ENCODE measurements at places on chromosomes 3 and 15.

GRCh38 chr15:99727733-99728132, 5.5 kb downstream of the LYSMD4 start:
- no peak for DNase-seq

- DNase-seq: no peak
These were observed 40.9 kb upstream of the LDHAL6B start for GRCh38 chr15:59165726-59166125.

DNA sequence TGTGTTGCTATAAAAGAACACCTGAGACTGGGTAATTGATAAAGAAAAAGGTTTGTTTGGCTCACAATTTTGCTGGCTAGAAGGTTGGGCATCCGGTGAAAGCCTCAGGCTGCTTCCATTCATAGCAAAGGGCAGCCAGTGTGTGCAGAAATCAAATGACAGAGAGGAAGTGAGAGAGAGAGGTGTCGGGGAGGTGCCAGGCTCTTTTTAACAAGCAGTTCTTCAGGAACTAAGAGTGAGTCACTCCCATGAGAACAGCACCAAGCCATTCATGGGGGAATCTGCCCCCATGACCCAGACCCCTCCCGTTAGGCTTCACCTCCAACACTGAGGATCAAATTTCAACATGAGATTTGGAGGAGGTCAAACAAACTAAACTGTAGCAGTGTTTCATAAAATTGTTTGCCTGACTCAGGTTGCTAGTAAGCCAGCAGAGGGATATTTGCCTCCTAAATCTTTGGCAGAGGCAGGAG, 4.5 kb upstream of the PARP15 start:
- no peak for DNase-seq

GRCh38 chr15:62391641-62392262, 226.7 kb upstream of the C2CD4B start:
- peak; percentile 29 for DNase-seq

DNA sequence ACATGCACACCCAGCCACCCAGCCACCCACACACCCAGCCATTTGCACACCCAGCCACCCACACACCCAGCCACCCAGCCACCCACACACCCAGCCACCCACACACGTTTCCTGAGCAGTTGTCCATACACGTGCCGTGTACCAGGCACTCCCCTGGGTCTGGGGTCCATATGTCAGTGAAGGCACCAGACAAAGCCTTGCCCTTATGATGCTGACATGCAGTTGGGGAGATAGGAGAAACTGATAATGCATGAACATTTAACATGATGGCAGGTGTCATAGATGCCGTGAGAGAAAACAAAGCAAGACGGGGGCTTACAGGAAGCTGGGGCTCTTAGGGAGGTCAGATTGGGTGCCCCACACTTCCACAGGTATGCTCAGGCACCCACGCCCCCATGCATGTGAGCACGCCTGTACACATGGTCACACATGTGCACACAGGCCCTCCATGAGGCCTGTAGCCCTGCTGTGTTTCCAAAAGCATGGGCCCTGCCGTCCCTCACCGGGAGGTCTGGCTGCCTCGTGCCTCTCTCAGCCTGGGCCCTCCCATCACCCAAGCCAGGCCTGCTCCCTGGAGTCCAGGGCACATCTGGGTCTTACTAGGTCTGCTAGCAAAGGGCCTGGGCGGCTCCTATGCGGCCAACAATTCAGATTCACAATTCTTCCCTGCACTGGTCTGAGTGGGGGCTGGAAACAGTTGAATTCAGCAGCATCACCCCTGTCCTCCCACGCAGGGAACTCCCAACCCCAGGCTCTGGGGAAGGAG, 3.6 kb upstream of the DNAJB8 start:
- DNase-seq: no peak

GRCh38 chr3:178705925-178706324, 169.7 kb downstream of the KCNMB2 start:
- DNase-seq: no peak

DNA sequence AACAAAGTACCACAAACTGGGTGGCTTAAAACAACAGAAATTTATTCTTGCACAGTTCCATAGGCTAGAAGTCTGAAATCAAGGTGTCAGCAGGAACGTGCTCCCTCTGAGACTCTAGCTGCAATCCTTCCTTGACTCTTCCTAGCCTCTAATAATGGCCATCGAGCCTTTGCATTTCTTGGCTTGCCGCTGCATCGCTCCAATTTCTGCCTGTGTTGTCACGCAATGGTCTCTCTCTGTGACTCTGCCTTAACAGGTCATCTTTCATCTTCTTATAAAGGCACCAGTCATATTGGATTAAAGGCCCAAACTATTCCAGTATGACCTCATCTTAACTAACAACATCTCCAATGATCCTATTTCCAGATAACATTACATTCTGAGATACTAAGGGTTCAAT, 61.0 kb upstream of the FNDC3B start:
- DNase-seq: no peak

DNA sequence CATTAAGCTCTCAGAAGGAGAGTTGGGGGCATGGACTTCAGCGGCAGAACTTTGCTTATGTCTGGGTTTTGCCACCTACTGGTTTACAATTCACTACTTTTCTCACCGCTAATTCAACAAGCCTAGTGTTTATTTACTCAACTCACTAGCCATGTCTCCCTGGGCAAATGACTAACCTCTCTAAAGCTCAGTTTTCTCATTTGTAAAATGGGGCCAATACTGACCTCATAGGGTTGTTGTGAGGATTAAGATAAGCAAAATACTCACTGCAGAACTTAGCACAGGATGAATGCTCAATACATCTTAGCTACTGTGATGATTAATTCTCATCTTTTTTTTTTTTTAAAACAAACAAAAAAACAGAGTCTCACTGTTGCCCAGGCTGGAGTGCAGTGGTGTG, 106.3 kb downstream of the CADPS start:
- DNase-seq: no peak

DNA sequence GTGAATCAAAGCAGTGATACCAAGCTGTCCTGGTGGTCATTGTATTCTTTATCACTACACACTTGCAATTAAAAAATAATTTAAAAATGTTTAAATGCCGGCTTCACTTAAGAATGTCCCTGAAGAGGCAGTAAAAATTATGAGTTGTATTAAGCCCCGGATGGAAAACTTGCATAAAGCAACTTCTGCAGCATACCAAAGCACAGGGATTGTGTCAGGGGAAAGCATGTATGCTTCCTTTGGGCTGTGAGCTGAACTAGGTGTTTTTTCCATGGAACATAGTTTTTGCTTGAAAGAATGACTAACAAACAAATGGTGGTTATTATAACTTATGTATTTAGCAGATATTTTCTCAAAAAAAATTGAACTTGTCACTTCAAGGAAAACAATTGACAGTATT, 143.1 kb downstream of the ARNT2 start:
- DNase-seq: no peak

- no peak for DNase-seq
These were observed 164.6 kb downstream of the SUCLG2 start for GRCh38 chr3:67489816-67490215.

DNA sequence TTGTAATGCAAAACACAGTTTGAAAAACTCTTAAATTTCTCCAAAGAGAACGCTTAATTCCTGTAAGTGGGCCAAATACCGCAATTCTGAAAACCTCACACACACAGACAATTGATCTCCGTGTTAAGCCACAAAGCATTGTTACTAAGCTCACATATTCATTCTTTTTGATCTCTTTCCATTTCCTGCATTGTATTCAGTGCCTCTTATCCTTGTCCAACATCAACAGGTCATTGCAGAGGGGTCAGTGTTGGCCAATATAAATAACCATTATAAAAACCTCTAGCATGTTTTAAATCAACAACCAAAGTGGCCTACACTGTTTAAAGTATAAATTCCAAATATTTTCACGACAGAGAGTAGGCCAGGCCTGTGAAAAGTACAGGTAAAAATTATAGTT, 171.1 kb downstream of the PDZRN3 start:
- DNase-seq: no peak

GRCh38 chr3:13684854-13685253, 135.9 kb downstream of the FBLN2 start:
- DNase-seq: no peak

DNA sequence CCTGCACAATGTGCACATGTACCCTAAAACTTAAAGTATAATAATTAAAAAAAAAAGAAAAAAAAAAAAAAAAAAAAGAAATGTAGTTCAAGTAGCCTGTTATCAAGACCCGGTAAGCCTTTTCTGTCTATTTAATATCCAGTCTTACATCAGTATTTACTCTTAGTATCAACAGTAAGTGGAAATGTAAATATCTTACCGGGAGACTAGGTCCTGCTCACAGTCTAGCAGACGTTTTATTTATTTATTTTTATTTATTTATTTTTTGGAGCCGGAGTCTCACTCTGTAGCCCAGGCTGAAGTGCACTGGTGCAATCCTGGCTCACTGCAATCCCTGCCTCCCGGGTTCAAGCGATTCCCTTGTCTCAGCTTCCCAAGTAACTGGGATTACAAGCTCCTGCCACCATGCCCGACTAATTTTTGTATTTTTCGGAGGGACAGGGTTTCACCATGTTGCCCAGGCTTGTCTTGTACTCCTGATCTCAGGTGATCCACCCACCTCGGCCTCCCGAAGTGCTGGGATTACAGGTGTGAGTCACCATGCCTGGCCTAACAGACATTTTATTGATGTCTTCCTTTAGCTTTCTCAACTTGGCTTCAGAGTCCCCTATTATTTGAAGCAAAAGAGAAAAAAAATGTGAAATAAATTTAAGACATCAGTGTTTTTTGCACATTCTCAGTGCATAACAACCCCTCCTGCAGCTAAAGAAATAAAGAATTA, 19.9 kb downstream of the C2CD4B start:
- DNase-seq: no peak

DNA sequence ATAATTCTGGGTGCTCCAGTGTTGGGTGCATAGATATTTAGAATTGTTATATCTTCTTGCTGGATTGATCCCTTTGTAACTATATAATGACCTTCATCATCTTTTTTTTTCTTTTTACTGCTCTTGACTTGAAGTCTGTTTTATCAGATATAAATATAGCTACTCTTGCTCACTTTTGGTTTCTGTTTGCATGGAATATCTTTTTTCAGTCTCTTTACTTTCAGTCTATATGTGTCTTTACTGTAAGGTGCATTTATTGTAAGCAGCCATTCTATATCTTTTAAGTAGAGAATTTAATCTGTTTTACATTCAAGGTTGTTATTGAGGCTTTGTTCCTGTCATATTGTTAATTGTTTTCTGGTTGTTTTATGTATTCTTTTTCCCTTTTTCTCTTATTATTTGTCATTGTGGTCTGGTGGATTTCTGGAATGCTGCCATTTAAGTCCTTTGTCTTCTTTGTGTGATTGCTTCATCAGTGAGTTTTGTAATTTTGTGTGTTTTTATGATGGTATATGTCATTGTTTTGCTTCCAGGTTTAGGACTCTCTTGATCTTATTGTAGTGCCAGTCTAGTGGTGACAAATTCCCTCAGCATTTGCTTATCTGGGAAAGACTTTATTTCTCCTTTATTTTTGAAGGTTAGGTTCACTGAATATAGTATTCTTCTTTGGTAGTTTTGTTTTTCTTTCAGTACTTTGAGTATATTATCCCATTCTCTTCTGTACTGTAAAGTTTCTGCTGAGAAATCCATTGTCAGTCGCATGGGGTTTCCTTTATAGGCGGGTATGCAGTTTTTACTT, 8.3 kb upstream of the PRR23C start:
- no peak for DNase-seq

DNA sequence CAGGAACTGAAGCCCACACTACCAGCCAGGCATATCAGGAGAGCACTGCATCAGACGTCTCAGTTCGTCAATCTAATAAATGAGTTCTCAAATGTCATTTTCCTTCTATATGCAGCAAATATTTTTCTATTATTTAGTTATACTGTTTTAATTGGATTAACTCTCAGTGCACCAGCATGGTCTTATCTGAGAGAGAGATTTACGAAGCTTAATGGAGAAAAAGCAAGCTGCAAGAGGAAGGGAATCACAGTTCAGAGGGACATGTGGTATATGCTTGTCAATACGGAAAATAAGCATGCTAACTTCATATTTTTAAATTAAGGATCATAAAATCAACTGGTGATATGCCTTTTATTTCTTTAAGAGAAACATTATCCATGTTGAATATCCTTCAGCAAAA, 213.1 kb upstream of the NECTIN3 start:
- DNase-seq: no peak

- DNase-seq: no peak
These were observed 16.0 kb upstream of the PTX3 start for GRCh38 chr3:157420606-157421130.

GRCh38 chr3:143001369-143002082, at the start of gene U2SURP:
Gene U2SURP, plus strand, starts transcription at chr3:143001570. Its CDS starts 59 bp downstream, at chr3:143001629.
- DNase-seq: peak; percentile 99

GRCh38 chr3:52912885-52913731, 15.8 kb upstream of the STIMATE start:
- DNase-seq: no peak

DNA sequence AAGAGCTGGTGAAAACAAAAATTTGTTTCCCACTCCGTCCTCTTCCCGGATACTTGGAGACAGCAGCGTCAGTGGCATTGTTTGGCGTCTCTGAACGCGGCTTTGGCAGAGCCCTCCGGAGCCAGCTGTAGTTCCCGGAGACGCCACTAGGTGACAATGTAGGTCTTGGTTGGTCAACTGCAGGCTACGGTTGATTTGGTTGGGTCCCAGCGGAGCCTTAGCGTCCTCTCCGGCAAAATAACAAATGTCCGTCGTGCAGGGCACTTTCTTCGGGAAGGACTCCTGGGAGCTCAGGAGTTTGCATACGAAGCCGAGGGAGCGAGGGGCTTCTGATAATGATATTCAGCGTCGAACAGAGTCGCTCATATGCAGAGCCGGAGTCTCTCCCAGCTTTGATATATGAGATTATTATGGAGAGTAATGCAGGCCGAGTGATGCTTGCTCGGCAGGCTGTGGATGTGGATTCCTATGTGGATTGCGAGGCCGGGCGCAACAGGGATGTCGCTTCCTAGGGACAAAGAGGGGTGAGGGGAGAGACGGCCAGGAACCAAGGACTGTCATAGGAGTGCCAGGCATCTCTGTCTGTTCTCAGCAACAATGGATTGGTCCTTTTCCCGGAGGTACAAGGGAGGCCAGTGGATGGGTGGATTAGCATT, 74.8 kb downstream of the IL20RB start:
- DNase-seq: peak; percentile 93

GRCh38 chr15:63699101-63699785, 102.1 kb downstream of the FBXL22 start:
- no peak for DNase-seq

DNA sequence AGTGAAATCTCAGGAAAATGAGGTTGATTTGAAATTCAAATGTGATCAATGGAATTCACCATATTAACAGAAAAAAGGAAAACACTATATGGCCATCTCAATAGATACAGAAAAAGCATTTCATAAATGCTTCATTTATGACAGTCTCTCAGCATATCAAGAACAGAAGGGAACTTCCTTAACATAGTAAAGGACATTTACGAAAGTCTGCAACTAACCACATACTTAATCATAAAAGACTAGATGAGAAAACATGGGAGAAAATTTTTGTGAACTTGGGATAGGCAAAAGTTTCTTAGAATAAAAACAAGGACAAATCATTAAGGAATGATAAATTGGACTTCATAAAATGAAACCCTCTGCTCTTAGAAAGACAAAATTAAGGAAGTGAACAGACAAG, 24.7 kb upstream of the TIPARP start:
- DNase-seq: no peak

GRCh38 chr3:121926380-121926779, 32.2 kb downstream of the SLC15A2 start:
- DNase-seq: no peak

GRCh38 chr15:53223815-53224214, 433.7 kb upstream of the ONECUT1 start:
- DNase-seq: no peak

Data from NCI-H2081 (cell line).